DMS153 (cell line): ENCODE measurements at places on chromosomes 4 and X.

GRCh38 chr4:164501074-164501473 is 252.9 kb upstream of the SMIM31 start:
- DNase-seq = no peak

DNA sequence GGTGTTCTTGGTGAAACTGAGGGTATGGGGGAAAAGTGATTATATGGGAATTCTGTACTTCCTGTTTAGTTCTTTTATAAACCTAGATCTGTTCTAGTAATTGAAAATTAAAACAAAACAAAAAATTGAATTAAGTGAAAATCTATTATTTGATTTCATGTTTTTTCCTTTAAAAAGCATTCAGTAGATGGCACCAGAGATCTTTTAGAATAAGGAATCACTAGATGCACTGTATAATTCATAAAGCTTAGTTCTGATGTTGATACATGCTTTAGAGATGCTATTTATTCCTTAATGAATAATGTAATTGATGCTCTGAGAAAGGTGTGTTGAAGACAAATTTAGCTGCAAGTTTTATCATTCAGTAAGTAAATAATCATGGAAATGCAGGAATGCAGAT is 87.3 kb downstream of the LCORL start:
- DNase-seq = no peak

- no peak for DNase-seq
Measured at GRCh38 chr4:121408-122084, 2.8 kb upstream of the ZNF718 start.

DNA sequence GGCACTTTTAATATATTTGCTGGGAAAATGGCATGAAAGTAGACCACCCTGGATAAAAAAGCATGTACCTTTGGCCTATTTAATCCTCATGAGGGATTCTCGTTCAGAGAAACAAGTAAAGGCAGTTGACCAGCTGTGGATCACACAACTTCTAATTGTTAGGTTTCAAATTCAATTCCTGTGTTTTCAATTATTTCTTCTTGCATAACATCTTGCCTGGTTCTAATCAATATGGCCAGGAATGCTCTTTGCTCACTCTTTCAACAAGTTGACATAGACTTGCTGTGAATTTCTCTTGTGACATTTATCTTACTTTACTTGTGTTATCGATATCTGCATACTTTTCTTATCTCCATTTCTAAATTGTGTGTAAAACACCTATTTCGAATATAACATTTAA is 211.8 kb downstream of the SLC7A11 start:
- DNase-seq = no peak

DNA sequence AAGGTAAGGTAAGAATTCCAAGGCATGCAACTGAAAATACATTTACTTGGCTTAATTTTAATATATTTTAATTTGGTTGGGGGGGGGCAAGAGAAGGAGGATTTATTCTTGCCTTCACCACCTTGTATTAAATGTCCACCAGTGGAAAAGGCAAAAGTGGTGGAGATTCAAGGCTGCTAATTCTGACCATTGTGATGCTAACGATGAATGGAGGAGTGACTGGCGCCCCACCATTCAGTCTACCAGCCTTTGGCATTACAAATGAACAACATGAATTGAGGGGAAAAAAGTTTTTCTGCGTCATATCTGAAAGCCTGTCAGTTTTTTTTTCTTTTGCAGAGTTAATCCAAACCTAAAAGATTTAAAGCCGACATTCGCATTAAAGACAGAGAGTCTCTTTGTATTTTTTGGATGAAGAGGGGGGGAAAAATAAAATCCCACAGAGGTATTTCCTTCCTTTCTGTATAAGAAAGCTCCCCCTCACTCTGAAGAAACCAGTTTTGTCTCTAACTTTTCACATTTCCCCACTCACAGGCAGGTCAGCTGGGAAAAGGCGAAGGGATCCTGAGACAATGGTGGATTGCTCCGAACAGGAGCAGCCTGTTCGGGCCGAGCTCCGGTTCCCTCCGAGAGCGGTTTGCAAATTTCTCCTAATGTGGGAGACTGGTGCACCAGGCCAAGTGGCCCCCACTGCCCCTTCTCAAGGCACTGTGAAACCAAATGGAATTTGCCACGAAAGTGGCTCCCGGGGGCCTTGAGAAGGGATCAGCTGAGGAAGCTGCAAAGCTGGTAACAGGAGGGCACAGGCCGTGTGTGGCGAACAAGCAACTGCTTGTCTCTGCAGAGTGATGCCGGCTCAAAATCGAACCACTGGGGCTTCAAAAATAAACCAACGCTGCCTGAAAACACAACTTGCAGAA is 28.1 kb downstream of the SHISA3 start:
- DNase-seq = no peak

DNA sequence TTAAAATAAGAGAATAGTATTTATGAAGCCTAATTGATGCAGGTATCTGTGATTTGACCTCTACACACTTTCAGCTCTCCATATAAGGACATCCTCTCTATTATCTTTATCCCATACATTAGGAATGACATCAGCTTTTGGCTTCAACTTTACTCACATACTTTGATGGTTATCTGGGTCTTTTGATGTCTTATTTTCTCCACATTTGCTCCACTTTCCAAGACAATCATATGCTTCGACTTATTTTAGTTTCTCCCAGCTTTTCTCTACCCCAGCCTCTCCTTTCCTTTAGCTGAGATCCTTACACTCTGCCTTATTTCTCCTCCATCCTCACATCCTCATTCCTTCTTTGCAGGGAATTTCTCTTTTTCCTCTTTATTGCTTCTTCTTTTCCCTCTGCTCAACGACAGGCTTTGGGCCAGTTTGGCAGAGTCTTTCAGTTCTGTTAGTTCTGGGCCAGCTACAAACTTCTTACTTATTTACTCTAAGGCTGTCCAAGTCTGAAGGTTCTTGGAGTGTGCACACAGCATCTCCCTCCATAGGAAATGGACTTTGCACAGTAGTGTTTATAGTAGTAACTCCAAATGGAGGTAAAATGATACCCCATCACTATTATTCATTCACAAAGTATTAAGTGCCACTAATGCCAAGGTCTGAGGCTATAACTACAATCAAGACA is 50.5 kb downstream of the SLC4A4 start:
- no peak for DNase-seq

DNA sequence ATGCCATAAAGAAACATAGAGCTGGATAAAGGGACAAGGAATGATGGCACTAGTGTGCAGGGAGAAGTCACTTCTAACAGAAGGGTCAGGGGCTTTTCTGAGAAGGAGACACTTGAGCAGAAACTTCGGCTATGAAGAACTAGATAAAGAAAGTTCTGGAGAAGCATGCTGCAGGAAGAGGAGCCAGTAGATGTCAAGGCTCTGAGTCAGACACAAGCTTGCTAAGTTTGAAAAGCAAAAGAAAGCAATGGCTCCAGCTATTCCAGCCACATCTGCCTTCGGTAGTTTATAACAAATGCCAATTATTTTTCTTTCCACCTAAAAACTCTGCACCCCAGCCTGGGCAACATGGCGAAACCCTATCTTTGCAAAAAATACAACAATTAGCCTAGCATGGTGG is 7.5 kb downstream of the NUDT6 start:
- no peak for DNase-seq

GRCh38 chr4:176833400-176834175 is 40.9 kb upstream of the VEGFC start:
- DNase-seq = no peak

GRCh38 chrX:76893930-76894329 is 466.4 kb downstream of the MAGEE1 start:
- DNase-seq = no peak

DNA sequence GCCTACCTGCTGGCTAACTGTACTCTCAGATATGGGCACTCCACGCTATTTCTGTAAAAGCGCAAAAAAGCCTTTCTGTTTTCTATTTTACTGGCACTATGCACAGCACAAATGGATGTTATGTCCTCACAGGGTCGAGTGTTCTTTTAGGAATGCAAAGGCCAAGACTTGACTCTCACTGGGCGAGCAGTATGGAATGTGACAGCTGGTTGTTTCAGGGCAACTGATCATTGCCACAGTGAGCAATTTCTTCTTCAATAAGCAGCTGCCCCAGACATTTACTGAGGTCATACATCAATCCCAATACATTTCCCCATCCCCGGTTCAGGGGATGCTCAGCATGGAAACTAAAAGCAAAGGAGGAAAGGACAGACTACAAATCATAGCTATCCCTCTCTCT is 58.2 kb downstream of the PDE5A start:
- no peak for DNase-seq

GRCh38 chr4:41148292-41148691 is 66.0 kb downstream of the APBB2 start:
- no peak for DNase-seq

DNA sequence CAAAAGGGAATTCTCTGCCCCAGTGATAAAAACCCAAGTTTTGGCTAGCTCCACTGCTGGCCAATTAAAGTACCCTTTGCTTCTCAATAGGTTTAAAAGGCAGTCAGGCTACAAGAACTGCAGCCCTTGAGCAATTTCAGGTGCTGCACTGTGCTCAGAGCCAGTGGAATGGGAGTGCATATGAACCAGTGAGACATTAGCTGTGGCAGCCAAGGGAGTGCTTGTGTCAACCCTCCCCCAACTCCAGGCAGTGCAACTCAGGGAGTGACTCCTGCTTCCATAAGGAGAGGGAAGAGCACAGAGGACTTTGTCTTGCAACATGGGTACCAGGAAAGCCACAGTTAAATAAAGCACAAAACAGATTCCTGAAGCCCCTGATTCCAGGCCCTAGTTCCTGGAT is 61.6 kb upstream of the VAMP7 start:
- no peak for DNase-seq

DNA sequence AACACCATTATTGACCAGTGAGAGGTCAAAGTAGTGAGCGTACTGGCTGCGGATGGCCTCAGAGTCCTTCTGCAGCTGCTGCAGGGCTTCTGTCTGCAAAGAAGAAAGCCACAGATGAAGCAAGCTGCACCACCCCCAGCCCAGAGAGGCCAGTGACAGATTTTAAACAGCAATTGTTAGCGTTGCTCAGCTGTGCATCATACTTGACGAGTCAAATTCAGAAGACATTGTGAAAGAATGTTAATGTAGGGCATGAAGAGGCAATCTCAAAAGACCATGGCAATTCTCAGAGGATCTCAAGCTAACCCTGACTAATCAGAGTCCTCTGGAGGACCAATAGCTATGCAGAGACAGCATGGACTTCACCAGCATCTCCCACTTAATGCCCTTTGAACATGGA is 16.6 kb downstream of the DKC1 start:
- no peak for DNase-seq

DNA sequence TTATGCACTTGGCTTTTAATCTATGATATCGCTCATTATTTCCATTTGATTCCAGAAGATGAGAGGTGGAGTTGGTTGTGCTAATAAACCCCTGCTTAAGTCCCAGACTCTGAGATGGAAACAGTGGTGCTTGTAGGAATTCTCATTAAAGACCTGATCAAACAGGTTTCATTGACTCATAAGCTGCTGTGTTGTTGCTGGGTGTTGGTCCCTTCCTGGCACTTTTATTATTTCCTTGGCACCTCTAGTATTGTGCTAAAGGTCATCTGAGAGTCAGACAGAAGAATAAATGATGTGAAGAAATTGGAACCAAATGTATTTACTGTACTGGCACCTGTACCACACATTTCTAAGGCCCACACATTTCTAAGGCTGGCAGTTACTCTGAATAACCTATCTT is 544.7 kb upstream of the NR3C2 start:
- no peak for DNase-seq

- DNase-seq = no peak
Measured at GRCh38 chr4:6020613-6021012, 2.4 kb upstream of the C4orf50 start.

DNA sequence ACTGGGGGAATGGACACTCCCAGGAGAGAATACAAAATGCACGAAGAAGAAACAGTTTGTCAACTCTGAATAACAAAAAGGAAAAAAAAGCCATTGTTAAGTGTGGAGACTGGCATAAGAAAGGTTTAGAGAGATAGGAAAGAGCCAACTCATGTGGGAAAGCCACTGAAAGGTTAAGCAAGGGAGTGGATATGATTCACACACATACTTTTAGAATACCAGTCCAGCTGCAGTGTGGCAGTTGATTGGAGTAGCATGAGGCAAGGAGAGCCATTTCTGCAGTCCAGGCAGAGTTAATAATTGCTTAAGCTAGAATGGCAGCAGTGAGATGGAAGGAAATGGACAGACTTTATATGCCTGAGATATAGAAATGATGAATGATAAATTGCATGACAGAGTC is 36.9 kb upstream of the ADAD1 start:
- no peak for DNase-seq

GRCh38 chr4:20422398-20422797 is 170.7 kb downstream of the SLIT2 start:
- peak; percentile 46 for DNase-seq

GRCh38 chr4:73885574-73886267 is 16.5 kb downstream of the CXCL1 start:
- DNase-seq = no peak

DNA sequence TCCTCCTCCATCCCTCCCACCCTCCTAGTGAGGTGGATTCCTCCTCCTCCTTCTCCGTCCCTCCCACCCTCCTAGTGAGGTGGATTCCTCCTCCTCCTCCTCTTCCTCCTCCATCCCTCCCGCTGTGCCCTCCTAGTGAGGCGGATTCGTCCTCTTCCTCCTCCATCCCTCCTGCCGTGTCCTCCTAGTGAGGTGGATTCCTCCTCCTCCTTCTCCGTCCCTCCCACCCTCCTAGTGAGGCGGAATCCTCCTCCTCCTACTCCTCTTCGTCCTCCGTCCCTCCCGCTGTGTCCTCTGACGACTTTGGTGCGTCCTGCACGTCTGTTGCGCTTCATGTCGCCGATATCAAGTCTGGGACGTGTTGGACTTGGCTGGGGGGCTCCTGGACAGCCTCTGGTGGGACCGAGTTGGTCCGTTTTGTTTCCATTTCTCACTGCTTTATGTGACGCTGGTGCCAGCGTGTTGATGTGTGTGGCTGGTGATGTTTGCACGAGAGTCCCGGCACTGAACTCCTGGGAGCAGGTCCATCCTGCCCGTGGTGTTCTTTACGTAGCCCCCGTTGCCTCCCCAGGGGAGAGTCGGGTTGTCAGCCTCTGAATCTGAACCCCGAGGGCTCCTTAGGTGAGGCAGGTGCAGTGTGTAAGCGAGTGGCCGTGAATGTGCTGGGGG is 5.4 kb downstream of the AKAP17A start:
- DNase-seq = no peak

- no peak for DNase-seq
Measured at GRCh38 chr4:4912155-4912554, 52.7 kb downstream of the MSX1 start.

GRCh38 chrX:30637874-30638815 is 15.1 kb upstream of the GK start:
- no peak for DNase-seq

GRCh38 chrX:85159644-85160043 is 83.9 kb downstream of the SATL1 start:
- no peak for DNase-seq

GRCh38 chr4:7139167-7139982 is 53.0 kb upstream of the SORCS2 start:
- no peak for DNase-seq

- no peak for DNase-seq
Measured at GRCh38 chr4:31183256-31183655, 463.1 kb downstream of the PCDH7 start.
